ENCODE measurements at places on chromosomes 12 and 14.

DNA sequence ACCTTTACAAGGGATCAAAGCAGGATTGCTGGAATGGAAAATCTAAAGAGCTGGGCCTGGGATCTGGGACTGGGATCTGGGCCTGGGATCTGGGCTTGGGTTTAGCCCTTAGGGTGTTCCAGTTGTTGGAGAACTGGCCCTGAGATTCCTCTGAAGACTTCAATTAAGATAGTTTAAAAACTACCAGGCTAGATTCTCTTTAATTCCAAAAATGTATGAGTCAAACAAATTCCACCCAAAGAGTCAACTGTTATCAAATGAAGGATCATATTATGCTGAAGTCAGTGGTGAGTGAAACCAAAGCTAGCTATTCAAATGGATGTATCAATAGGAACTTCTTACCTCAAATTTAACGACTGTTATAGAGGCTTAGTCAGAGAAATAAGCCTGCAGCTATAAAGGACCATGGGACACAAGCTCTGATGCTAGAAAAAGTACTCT, 40.5 kb downstream of the LIMA1 start:
- DNase-seq, result no peak

DNA sequence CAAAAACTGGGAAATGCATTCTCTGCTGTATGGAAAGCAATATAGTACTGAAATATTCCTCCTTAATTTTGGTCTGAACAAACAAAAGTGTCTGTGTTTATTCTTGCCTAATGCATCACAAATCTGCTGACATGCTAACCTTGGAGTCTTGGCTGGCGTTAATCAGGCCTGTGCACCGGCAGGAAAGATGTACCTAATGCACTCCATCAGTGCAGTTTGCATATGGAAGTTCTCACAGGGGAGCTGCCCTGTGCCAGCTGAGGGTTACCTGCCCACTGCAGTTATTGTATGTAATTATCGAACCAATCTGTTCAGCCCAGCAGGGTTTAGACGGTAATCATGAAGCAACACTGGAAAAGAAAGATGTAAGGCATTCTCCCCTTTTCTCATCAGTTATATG, 76.9 kb downstream of the VRK1 start:
- DNase-seq, result no peak

- no peak for DNase-seq
Observed at GRCh38 chr14:62736048-62737043, 308.9 kb downstream of the KCNH5 start.

DNA sequence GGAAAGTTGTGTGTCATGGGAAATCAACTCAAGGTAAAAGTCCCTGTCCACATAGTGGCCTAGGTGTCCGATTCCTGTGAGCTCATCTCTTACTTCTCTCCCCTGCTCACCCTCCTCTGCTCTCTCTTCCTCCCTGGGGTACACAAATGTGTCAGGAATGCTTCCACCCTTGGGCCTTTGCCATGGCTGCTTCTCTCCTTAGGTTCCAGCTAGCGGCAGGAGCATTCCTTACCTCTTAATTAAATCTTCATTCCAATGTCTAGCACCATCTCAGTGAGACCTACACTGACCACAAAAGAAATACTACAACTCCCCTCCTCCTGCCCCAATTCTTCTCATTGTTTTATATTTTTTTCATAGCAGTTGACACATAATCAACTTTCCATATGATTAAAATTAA, 298.6 kb downstream of the PDZRN4 start:
- no peak for DNase-seq

DNA sequence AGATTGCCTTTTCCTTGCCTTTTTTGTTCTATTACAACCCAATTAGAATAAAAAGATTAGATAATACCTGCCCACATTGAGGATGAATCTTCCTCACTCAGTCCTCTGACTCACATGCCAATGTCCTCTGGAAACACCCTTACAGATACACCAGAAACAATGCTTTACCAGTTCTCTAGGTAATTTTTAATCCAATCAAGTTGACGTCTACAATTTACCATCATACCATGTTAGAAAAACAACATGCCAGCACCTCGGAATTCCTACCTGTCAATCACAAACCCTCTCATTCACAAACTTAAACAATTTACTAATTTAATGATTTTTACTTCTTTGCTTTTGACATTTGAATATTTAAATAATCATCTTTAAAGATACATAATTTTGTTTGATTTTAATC, 953.8 kb downstream of the TRHDE start:
- no peak for DNase-seq

DNA sequence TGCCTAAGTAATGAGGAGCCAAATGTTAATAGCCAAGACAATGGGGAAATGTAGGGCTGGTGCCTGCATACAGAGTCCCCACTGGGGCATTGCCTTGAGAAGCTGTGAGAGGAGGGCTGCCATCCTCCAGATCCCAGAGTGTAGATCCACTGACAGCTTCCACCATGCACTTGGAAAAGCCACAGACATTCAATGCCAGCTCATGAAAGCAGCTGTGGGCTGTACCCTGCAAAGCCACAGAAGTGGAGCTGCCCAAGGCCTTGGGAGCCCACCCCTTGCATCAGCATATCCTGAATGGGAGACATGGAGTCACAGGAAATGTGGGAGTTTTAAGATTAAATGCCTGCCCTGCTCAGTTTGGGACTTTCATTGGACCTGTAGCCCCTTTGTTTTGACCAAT, 244.7 kb downstream of the BTG1 start:
- DNase-seq, result no peak

DNA sequence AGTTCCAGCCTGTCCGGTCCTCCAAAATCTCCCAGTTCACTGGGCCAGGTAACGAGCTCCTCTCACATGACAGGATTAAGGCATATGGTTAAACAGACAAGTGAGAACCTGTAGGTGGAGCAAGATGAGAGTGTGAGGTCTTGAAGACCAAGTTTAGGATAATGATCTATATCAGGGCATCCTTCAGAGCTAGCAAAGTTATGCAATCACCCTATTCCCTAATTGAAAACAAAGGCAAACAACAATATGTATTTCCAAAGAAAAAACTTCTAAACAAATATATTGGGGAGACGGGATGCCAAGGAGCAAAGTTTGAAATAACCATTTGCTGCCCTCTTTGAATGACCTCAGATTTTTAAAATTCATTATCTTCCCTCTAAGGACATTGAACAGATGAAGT, 571.2 kb downstream of the BCL11B start:
- DNase-seq, result no peak

- DNase-seq, result no peak
Observed at GRCh38 chr14:103362780-103363179, 22.4 kb upstream of the MARK3 start.

- no peak for DNase-seq
Observed at GRCh38 chr14:20688167-20688839, at the start of gene ANG. TSS of gene ANG (plus strand) at chr14:20688764. CDS start at chr14:20693565, 4,801 bp downstream.

DNA sequence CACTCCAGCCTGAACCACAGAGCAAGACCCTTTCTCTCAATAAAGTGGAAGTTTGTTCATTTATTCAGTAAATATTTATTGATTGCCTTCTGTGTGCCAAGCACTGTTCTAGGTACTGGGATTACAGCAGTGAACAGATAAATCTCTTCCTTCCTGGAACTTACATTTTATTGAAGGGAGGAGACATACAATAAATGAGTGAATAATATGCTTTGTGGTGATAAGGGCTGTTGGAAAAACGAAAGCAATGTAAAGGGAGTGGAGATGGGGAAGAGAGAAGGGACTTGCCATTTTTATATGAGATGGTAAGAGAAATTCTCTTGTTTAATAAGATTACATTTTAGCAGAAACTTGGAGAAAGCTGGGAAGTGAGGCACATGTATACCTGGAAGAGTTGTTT, 1.6 kb downstream of the GSKIP start:
- no peak for DNase-seq

GRCh38 chr12:123900871-123901376, 71.7 kb downstream of the CCDC92 start:
- DNase-seq, result no peak

- DNase-seq, result no peak
Observed at GRCh38 chr12:27524839-27525753, 1.1 kb downstream of the PPFIBP1 start.

- DNase-seq, result no peak
Observed at GRCh38 chr14:59067127-59067894, 121.2 kb upstream of the DAAM1 start.

DNA sequence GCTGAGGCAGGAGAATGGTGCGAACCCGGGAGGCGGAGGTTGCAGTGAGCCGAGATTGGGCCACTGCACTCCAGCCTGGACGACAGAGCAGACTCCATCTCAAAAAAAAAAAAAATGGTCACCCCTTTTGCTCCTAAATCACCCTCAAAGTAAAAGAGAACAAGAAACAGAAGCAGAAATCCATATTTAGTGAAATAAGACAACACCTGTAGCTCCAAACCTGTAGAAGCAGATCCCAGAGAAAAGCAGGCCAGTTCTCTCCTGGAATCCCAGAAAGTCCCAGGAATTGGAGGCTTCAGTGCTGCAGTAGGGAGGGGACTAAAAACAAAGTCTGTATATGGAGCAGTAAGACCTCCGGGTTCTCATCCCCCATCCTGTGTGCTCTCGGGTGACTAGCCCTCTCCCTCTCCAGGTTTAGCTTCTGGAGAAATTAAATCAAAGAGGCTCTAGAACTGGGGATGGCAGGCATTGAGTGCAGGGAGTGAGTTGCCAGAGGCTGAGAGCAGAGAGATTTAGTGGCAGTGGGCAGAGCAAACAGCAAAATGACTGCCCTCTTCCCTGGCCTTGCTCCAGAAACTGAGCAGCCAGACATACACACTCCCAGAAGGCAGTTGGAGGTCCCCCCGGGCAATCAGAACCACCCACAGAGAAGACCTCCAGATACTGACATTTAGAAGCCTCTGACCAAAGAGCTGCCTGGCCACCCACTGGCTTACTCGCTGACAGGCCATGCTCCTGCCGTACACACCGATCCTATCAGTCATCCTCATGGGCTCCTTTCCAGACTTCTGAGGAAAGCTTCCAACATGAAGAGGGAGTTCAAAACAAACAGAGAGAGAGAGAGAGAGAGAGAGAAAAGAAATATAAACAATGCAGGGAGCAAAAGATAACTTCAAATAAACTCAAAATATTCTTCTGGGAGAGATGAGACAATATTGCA, 6.3 kb upstream of the MLXIP start:
- no peak for DNase-seq

- DNase-seq, result peak; percentile 29
Observed at GRCh38 chr14:52299692-52300278, 14.3 kb upstream of the PTGER2 start.

DNA sequence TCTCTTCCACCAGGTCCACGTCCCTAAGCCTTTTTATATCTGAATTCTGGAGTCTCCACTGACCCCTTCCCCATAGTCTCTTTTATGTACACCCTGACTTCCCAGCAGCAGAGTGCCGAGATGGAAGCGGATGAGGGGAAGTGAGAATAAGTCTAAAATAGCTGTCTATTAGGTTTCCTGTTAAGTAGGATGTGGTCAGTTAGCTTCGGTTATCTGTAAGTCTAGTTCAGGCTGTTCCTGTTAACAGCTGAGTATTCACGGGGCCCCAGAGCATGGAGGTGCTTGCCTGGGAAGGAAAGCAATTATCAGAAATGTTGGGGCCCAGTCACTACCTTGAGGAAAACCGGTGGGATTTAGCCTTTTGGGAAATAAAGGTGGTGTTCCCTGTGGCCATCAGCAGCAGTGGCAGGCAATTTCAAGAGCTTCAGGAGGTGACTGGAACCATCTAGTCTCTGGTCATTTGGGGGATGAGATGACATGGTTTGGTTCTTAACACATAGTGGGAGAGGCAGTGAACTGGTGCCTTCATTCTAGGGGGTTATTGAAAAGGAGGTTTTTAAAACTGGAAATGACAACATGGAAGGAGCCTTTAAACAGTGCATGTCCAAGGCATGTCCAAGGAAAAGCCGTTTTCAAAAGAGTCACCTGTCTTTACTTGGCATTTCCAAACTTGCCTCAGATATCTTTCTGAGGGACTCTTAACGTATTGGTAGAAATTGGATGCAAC, 21.8 kb downstream of the CHST11 start:
- no peak for DNase-seq

DNA sequence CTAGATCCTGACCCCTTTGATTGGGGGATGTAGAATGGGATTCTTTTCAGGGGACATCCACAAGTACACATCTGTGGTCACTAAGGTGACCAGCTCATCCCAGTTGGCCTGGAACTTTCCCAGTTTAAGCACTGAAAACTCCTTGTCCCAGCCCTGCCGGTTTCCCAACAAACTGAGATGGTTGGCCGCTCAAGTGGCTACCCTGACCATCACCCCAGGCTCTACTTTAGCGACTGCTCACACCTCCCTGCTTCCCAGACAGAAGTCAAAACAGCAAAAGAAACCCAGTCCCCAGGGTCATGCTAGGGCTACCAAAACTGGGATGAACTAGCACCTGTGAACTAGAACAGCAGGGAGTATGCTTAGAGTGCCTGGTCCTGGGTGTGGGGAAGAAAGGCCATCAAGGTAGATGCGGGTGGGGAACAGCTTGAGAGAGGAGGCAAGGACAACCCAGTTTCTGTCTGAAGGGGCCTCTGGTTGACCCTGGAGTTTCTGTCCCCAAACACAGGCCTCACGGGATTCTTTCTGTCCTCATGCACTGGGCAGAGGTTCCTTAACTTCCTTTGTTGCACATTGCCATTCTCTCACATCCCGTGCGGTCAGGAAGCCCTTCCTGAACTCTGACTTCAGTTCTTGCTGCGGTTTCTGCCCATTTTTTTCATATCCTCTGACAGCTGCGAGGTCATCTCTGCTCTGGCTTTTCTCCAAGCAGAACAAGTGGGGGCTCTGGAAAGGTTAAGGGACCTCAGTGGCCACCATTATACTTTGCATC, 1.6 kb downstream of the LTB4R start:
- DNase-seq, result no peak

GRCh38 chr12:23450810-23451209, 498.7 kb downstream of the SOX5 start:
- DNase-seq, result no peak

DNA sequence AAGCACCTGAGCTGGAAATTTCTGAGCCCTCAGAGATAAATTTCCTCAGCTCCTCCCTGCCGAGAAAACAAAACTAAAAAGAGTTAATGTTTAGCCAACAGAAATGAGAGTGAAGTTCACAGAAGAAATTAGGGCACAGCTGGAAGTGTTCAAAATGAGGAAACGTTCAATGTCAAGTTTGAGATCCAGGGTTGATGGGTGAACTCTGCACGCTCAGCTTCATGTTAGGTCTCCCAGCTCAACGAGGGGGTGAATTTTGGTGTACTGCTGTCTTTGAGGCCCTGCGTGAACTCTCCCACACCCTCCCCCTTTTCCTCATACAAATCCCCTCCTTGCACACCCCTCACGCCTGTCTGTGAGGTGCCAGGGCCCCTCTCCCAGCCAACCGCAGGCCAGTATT, 13.3 kb upstream of the OAS3 start:
- no peak for DNase-seq

DNA sequence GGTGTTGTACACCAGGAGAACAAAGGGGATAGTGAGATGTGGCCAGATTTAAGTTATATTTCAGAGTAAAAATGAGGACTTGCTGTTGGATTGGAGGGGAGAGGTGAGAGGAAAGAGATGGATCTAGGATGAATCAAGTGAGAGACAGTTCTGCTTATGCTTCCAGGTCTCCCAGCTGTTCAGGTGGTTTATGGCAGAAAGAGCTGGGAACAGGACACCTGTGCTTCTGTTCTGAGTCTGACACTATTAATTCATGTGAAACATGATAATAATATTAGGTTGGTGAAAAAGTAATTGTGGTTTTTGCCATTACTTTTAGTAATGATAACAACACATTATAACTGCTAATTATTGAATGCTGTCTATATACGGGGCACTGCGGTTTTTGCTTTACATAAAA, 55.7 kb downstream of the SLC15A5 start:
- no peak for DNase-seq

All from D721Med (cell line).